ENCODE measurements at places on chromosomes 13 and 19. TPM values are rescaled to one million over a fixed set of nuclear protein-coding genes. Genes with fewer than 3 reads are reported as not detected.

Gene C19orf33
- total RNA-seq, result 3.3 TPM

Gene CD209
- total RNA-seq, result not detected

- DNase-seq, result no peak
Measured at GRCh38 chr13:62173958-62174357, 758.3 kb upstream of the PCDH20 start.

DNA sequence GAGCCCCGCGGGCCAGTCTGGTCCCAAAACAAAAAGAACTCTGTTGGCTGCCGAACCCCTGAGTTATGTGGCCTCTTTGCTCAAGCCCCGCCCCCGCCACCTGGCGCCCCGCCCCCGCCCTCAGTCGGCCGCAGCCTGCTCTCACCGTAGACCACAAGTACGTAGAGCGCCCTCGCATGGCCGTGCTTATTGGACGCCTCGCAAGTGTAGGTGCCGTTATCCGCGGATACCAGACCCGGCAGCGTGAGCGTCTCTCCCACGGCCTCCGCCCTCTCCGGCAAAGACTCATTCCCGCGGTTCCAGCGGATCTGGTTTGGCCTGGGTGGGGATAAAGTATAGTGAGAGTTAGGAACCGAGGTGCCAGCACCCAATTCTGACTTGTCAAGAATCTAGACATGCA is 5.5 kb upstream of the ZNF428 start:
- DNase-seq, result no peak

- no peak for DNase-seq
Measured at GRCh38 chr13:59890054-59890453, 273.7 kb downstream of the DIAPH3 start.

- peak; percentile 83 for DNase-seq
Measured at GRCh38 chr13:113187263-113187669, 21.2 kb downstream of the PCID2 start.

DNA sequence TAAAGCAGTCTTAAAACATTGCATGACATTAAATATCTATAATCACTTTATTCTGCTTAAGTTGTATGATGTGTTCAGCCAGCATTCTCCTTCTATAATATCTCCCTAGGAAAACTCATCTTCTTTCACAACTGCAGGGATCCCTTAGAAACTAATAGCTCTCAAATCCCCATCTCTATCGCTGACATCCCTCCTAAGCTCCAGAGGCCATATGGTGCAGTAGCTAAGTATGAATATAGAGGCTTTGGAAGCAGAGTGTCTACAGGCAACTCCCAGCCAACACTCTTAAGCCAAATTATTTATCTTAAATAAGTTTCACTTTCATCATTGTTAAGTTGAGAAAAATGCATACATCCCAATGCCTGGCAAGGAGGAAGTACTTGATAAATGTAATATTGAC is 349.5 kb upstream of the MIR17HG start:
- DNase-seq, result no peak

Gene C19orf81
- total RNA-seq, result not detected

GRCh38 chr19:34363094-34363493 is 1.9 kb upstream of the GPI start:
- DNase-seq, result peak; percentile 81

Gene CYP4F2
- total RNA-seq, result 3.7 TPM

GRCh38 chr13:50595196-50595595 is 248.3 kb downstream of the DLEU7 start:
- no peak for DNase-seq

Gene ZFP28
- not detected for total RNA-seq

GRCh38 chr13:25827831-25828465 is 223.9 kb downstream of the SHISA2 start:
- no peak for DNase-seq

Gene ZNF540
- total RNA-seq, result 0.40 TPM

DNA sequence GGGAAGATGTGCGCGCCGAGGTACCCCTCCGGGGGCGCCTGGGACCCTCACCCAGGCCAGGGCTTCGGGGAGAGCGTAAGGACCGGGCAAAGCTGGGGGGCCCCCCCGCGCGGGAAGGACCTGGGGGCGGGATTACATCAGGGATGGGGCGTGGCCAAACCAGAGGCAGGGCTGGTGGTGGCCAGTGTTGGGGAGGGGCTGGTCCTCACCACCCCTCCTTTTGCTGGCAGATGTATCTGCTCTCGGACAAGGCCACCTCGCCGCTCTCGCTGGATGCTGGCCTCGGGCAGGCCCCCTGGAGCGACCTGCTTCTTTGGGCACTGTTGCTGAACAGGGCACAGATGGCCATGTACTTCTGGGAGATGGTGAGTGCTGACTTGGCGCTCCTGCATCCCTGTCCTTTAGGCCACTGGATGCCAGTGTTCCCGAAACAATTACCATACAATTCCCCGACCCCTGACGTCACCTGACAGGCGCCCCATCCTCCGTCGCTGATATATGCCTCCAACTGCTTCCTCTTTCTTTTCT is 25.3 kb downstream of the TRPM4 start:
- no peak for DNase-seq

- no peak for DNase-seq
Measured at GRCh38 chr19:31725051-31725450, 375.8 kb upstream of the TSHZ3 start.

DNA sequence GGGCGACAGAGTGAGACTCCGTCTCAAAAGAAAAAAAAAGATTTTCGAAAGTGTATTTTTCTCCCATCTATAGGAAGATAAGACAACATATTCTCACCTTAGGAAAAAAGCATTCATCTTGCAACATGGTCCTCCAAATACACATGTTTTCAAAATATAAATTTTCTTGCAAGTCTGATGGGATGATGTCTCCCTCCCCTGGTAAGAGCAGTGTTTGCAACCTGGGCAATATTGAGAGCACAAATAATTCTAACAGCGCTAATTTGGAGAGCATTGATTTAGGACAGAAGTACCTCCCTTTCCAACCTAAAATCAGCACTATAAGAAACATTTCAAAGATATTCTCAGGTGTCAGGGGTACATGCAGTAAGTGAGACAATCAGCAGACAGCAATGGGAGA is 61.0 kb upstream of the SHISA2 start:
- DNase-seq, result no peak

DNA sequence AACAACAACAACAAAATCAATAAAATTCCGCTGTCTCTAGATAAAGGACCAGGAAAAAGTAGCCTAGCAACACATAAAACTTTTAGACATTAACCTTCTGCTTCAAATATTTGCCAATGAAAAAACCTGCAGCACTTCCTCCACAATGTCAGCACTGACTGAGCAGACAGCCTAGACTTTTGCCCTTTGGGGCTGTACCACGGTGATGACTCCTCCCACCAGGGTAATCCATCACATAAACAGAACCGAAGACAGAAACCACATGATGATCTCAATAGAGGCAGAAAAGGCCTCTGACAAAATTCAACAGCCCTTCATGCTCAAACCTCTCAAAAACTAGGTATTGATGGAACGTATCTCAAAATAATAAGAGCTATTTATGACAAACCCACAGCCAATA is 30.2 kb upstream of the TRPC4 start:
- DNase-seq, result peak; percentile 9

- DNase-seq, result peak; percentile 20
Measured at GRCh38 chr19:33580026-33580644, 41.6 kb upstream of the CHST8 start.

GRCh38 chr13:66369666-66370065 is 860.5 kb downstream of the PCDH9 start:
- DNase-seq, result no peak

GRCh38 chr19:23709347-23709746 is 22.3 kb upstream of the ZNF675 start:
- no peak for DNase-seq

GRCh38 chr13:32302461-32302860 is 12.7 kb downstream of the ZAR1L start:
- no peak for DNase-seq

GRCh38 chr13:94567581-94567980 is 28.4 kb downstream of the TGDS start:
- no peak for DNase-seq

GRCh38 chr19:11027381-11027780 is 61.9 kb upstream of the LDLR start:
- no peak for DNase-seq

- no peak for DNase-seq
Measured at GRCh38 chr13:73542446-73542845, 483.6 kb downstream of the KLF5 start.

- DNase-seq, result no peak
Measured at GRCh38 chr19:49656456-49657109, 9.1 kb downstream of the IRF3 start.

DNA sequence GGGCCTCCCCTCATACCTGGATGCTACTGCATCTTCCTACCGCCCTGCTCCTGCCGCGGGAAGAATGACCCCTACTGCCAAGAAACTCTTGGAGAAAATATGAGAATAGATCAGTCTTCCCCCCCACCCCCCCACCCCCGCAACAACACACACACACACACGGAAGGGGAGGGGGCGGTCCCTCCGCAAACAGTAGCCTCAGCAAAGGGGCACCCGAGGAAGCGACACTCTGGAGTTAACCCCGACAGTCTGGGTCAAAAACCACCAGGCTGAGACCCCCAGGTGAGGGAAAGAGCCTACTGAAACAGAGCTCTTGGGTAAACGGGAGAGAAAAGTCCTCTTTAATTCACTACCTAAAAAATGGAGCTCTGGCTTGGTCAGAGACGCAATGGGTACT is 1.2 kb downstream of the MED26 start:
- no peak for DNase-seq

GRCh38 chr19:55041244-55041626 is 3.2 kb upstream of the GP6 start:
- DNase-seq, result no peak

- DNase-seq, result no peak
Measured at GRCh38 chr19:6091771-6092291, 18.5 kb downstream of the RFX2 start.

Gene IGFL2
- total RNA-seq, result not detected

DNA sequence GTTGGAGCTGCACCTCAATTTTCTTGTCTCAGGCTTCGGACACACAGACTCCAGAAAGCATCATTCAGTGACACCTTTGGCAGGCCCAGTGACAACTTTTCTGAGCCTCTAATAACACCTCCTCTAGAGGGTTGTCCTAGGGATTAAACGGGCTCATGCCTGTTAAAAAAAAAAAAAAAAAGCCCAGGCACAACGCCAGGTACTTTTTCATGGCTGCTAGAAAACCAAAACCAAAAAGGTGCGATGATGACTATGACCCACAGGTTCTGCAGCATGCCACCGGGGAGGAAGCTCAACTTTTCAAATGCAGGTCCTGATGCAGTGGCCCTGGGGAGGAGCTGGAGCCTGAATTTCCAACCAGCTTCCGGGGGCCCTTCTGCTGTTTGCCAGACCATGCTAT is 184.2 kb downstream of the ABCC4 start:
- no peak for DNase-seq

DNA sequence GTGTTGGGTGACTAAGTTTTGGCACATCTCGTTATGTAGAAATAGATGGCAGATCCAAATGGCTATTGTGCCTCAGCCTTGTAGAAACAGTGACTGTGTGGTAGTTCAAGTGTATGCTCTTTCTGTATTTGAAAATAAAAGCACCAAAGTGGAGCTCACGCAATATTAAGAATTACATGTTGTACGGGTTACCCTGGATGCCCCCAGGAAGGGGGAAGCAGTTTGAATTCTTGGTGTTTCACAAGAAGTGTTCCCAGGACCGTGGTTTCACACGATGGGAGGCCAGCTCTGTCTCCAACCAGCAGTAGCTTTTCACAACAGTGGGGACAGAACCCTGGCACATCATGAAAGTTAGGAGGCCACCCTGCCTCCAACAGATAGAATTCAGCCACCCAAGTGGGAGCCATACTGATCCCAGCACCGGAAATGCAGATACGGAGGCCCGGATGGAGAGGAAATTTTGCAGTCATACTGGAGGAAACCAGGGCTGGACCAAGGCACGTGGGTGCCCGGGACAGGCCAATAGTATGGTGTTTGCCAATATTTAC is 8.9 kb downstream of the FLT1 start:
- no peak for DNase-seq

DNA sequence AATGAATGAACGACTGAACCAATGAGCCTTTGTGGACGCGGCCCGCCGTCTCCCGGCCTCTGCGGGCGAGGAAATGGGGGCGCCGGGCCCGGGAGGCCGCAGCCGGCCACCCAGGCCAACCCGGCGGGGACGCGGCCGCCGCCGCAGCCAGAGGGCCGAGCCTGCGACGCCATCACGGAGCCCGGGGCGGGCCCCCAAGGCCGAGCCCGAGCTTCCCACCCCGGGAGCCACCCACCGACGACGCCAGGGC is 216 bp downstream of the SUGP2 start:
- no peak for DNase-seq

DNA sequence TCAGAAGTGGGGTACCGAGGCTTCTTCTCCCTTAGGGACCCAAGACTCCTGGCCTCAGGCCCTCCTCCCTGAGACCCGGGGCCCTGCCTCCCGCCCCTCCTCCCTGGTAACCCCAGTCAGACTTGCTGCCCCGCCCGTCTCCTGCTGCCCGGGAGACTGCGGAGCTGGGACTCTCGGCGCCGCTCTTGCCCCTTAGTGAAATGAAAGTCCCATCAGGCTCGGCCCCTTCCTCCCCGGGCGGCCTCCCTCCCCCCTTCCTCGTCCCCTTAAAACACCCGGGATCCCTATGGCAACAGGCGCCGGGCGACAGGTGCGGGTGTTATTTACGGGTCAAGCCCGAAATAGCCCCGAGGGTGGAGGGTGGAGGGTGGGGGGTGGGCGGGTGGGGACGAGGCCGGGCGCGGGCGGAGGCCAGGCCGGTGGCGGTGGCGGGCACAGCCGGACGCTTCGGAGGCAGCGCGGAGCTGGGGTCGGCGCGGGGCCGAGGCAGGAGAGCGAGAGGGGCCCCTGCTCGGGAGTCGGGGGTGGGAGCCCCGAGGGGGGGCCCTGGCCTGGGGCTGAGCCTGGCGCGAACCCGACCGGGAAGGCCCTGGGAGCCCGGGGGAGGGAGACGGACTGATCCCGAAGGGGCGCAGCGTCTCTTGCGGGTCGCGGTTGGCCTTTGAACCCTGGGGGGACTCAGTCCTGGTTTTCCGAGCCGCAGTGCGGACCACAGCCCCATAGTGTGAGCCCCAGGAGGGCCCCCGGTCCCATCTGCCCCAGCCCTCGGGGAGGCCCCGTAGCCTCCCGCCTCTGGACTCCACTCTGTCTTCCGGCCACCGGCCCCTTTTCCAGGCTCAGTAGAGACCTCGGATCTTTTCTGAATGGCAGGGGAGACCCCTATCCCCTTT is at the start of gene CACNG6:
CACNG6 (plus strand) TSS at position 414 of the 890 bp plus-strand sequence. CDS start 1,241 bp downstream, outside the sequence.
- no peak for DNase-seq

Gene KLK1
- total RNA-seq, result not detected

Gene MEDAG
- total RNA-seq, result not detected

- no peak for DNase-seq
Measured at GRCh38 chr13:95954266-95954665, 98.9 kb downstream of the UGGT2 start.

- DNase-seq, result no peak
Measured at GRCh38 chr13:40233731-40234195, 432.7 kb downstream of the FOXO1 start.
